ENCODE measurements at places on chromosomes 2 and 18. TPM values are rescaled to one million over a fixed set of nuclear protein-coding genes. Genes with fewer than 3 reads are reported as not detected.

The TMEM200C gene
- polyA plus RNA-seq = not detected

The GLI2 gene
- 0.01 TPM for polyA plus RNA-seq

DNA sequence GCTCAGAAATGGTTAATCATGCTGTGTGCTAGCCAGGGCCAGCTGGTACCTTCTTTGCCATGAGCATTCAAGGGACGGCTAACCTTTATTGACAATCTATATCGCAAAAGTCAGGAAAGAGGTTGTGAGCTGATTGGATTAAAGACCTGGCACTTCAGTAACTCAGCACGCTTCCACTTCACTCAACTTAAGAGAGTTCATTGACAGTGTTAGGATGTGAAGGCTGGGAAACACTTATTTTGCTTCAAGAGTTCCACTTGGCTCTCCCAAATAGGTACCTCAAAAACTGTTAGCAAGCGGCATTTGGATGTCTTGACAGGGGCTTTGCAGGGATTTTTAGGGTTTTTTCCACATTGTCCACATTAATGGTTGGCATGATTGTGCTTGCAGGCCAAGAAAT is 25.1 kb upstream of the TXNDC2 start:
- DNase-seq = no peak

- no peak for DNase-seq
Measured at GRCh38 chr2:25517701-25518100, 155.7 kb downstream of the DTNB start.

DNA sequence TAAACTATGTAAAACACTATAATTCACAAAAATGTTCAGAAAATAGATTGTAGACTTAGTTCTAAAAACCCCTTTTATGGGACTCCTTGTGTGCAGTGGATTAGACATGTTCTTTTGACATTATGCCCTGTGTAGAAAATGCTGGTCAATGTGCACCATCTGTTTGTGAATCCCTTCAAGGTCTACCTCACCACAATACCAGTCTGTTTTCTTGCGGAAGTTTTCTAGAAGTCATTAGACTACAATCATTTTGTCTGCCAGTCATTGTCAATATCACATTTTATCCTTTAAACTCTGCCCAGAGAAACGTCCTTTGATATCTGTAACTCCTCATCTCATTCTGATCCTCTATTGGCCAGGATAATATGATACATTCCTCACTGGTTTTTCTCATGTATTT is 7.8 kb downstream of the ITGA4 start:
- no peak for DNase-seq

- peak; percentile 13 for DNase-seq
Measured at GRCh38 chr2:173806761-173807160, 158.4 kb downstream of the SP3 start.

The SF3B6 gene
- 156 TPM for polyA plus RNA-seq

DNA sequence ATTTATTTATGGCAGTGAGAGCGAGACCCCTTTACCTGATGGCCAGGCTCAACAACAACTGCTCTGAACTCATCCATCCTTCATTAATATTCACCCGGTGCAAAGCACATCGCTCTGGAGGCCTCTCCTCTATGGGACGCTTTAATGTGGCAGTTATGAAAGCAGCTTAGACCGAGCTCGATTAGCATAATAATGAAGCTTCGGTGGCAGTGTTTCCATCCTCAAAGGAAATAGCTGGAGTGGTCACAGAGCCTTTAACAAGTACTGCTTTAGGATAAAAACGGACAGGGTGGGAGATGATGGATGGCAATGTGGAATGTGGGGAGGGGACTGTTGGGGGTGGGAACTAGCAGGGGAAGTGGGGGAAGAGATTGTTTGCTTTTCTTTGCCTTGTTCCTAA is 243.9 kb downstream of the SLC4A3 start:
- no peak for DNase-seq

The POTEI gene
- 0.01 TPM for polyA plus RNA-seq
